ENCODE measurements at places on chromosomes 16 and 17.
A peak's percentile ranks its signal among the peaks of the same experiment; 100 is the strongest.

- DNase-seq = no peak
Observed at GRCh38 chr16:50440991-50441390, 72.2 kb upstream of the BRD7 start.

DNA sequence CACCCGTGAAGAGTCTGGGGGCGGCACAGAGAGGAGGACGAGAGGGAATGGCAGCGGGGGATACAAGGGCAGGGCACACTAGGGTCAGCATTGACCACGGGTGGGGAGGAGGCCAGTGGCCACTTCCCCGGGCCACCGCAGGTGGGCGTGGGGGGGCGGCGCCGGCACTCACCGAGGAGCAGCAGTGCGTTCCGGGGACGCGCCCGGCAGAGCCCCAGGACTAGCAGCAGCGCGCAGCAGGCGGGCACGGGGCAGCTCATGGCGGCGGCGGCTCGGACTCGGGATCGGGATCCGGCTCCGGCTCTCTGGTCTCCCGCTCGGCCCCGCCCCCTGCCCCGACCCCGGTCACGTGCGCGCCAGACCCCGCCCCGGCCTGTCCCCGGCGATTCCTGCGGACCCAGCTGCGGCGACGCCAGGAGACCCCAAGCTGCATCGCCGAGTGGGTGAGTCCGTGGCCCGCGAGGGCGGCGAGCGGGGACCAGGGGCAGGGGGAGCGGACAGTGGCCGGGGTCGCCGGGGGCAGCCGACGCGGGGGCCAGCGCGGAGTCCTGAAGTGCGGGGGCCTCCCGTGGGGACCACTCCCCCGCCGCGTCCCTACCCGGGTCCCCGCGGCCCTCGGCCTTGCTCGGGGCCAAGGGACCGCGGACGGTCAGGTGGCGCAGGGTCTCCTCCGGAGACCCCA lies at the start of the genes SGSH and SLC26A11:
SGSH (minus strand) TSS at position 280 of the 682 bp plus-strand sequence; CDS start at position 260, 20 bp downstream.
SLC26A11 (plus strand) TSS at position 374 of the 682 bp plus-strand sequence. CDS start 1,134 bp downstream, outside the sequence.
- peak; percentile 38 for DNase-seq

DNA sequence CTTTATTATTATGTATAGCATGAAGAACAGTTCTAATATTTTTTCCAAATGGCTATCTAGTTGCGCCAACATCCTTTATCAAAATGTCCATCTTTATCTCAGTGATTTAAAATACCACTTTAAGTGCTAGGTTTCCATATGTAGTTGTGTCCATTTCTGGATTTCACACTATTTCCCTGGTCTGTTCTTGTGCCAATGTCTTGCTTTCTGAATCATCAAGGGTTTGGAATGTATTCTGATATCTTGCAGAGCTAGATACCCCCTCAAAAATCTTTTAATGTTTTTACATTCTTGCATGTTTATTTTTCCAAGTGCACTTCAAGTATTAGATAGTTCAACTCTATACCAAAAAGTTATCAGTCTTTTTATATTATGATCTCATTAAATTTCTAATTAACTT lies 14.3 kb downstream of the MBTD1 start:
- no peak for DNase-seq

DNA sequence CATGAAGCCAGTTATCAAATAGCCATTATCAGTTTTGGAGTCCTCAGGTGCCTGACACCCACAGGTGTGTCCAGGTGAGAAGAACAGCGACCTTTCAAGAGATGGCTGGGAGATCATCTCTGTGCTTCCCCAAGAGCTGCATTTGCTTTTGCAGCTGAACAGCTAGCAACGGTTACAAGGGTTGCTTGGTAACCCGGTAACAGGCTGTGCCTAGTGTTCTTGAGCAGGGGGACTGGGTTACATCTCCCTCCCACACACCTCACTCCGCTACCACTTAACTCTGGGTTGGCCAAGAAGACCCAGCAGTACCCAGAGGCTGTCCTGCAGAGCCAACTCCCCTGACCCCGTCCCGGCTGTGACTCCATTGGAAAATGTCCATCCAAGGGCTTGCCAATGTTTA lies 147.0 kb downstream of the SLC39A11 start:
- no peak for DNase-seq

GRCh38 chr16:88373927-88374492 lies 8.7 kb upstream of the ZNF469 start:
- DNase-seq = no peak

DNA sequence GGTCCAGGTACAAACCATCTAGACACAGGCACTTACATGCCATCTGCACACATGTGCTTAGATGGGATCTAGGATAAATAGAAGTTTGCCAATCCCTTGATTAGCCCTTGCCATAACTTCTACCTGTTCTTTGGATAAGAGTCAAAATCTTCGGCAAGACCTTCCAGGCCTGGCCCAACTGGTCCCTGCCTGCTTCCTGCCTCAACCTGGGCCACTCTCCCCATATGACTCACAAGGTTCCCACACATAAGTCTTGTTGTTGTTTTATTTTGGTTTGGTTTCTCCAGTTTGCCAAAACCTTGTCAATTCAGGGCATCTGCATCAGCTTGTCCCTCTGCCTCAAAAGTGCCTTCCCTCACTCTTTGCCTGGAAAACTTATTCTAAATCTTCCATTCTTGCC lies 95.3 kb upstream of the XYLT1 start:
- DNase-seq = no peak

DNA sequence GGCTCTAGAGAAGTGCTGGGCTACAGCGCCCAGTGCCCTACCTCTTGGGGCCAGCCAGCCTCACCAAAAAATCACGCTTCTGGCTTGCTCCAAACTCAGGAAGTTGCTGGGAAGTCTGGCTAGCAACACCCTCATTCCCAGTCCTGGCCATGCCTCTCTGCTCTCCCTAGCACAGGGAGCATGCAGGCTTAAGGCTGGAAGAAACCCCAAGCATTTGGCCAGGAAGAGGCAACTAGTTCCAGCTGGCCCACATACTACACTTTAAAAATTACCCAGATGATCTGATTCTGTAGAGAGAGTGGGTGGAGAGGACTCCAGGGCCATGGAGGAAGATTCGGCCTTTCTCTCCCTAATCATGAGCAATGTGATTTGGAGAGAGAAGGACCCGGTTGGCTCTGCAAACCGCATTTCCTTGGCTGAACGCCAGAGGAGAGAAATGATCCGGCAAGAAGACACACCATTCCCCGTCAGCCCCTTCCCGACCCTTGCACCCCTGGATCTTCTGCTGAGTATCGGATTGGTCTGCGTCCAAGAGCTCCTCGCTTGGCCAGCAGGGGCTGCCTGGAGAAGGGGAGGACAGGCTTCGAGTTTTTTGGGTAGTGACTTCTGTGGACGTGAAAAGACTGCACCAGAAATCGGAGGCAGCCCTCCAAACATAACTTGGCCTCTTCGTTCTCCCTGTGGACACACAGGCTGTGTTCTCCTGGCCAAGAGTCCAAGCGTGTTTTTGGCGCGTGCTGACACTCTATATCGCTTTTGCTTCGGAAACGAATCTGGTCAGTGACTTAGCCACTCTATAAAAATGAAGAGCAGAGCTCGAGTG lies 406.3 kb downstream of the WWOX start:
- DNase-seq = no peak

DNA sequence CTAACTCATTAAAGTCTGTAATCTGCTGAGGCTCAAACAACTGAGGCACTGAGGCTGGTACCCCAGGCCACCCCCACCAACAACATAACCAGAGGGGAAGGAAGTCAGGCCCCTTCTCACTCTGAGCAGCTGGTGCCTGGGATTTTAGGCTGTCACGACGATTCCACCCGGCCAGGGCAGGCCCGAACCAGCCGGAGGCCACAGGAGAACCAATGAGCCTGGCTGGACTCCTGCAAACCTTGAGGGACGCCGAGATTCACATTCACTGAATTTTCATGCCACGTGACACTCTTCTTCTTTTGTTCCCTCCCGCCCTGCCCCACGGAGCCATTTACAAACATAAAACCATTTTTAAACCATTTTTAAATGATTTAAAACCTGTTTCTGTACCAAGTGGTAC lies 48.1 kb downstream of the RPH3AL start:
- no peak for DNase-seq

GRCh38 chr17:38703742-38704605 lies 1.1 kb upstream of the MLLT6 start:
- peak; percentile 32 for DNase-seq

GRCh38 chr17:36921095-36921851 lies 16.0 kb upstream of the LHX1 start:
- DNase-seq = no peak

DNA sequence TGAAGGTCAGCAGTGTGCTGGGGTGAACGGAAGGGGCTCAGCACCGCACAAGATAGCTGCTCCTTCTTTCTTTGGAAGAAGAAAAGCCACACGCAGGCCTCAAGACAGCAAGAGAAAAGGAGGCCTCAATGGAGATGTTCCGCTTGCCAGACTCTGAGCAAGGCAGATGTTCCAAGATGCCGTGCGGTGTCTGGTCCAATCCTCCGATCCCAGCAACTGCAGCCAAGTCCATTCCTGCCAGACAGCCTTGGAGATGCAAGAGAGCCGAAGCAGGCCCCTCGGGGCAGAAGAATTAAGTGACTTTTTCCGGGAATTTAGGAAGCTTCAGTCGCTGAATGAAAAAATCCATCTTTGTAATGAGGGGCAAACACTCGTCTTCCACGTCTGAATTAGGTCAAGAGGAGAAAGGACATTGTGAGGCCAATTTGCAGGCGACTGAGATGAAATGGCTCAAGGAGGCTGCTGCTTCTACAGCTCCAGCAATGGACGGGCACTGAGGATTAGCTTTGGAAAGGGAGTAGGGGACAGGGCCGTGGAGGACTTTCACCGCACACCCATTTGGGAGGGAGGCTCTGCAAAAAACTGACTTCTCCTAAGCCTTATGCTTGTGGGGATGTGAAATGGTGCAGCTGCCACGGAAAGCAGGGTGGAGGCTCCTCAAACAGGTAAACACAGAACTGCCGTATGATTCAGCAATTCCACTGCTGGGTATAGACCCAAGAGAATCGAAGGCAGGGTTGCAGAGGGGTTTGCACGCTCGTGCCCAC lies 44.7 kb downstream of the RPH3AL start:
- DNase-seq = no peak

DNA sequence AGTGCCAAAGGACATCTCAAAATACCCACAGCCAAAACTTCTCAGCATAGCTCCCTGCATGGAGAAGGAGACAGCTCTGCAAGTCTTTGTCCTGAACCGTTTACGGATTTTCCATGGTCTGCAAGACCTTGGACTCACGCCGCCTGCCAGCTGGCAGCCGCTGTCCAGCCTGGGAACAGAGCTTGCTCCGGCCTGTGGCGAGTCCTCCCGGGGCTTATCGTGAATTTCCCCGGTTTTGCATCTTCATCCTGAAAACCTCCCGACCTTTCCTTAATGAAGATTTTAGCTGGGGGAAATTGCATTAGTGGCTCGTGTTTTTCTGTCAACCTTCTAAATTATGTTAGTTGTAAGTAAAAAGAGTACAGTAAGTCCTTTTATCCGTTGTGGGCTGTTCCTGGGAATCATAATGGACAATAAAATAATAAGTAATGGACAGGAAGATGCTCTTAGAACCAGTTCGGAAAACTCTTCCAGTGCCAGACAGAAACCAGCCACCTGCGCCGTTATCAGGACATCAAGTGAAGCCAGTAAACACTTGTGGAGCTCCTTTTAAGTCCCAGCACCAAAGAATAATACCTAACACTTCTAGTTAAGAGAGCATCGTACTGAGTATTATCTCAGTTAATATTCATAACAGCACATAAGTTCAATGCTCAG lies 112.4 kb upstream of the NOL11 start:
- DNase-seq = no peak

DNA sequence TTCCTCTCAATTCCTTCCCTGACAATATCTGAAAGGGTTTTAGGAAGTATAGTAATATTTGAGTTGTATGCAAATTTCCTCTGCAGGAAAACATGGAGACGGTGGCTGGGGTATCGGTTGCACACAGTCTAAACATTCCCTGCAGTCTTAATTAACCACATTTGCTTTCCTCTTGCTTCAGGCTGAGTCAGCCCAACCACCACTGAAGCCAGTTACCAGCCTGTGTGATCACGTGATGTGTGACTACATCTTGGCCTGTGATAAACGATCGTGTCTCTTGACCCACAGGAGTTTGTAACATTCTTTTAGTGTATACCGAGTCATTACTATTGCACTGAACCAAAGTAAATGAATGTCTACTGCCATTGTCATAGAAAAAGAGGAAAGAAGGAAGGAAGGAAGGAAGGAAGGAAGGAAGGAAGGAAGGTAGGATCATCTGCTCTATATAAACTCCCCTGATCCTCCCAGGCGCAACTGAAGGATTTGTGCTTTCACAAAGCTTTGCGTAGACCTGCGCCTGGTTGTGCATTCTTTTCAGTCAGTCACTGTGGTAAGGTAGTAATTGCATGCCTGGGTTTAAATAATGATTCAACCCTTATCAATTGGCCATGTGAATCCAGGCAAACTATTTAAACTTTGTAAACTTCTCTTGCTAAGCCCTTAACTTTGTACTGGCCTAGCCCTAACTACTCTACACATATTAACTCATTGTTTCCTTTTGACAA lies 280.6 kb upstream of the SALL1 start:
- DNase-seq = no peak

DNA sequence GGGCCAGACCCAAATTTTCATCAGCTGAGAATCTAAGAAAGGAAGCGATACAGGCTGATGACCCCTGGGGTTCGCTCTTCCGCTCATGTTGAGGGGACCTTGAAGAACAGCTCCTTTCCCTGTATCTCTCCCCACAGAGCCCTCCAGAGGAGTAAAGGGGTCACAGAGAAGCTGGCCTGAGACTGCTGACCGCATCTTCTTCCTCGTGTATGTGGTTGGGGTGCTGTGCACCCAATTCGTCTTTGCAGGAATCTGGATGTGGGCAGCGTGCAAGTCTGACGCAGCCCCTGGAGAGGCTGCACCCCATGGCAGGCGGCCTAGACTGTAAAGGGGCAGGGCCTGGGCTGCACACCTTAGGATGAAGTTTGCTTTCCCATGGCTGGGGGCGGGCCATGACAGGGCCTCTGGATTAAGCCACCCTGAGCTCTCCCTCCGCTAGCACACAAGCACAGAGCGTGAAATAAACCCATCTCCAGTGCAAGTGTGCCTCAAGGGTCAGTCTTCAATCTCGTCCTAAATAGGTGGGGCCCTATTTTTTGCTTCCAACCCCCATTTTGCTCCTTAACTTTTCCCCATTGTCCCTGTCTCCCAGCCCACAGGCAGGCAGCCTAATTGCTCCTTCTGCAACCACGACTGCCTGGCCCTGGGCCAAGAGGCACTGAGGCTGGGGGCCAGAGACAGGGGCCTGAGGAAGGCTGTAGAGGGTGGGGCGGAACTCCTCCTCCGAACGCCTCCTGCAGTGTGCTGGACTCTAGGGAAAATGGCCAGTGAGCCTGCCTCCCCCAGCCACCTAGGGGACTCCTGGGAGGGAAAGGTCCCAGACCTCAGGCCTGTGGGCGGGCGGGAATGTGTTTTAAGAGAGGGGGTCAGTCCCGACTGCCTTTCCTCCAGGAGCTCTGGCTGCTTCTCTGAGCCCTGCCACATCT lies 3.6 kb downstream of the ZACN start:
- no peak for DNase-seq

Measured in stimulated activated CD8-positive, alpha-beta memory T cell treated with anti-CD3 and anti-CD28 coated beads, Interleukin-7, amount 100 ng/mL, for 1 hour (primary cell).